Endothelial cell (in vitro differentiated cells): ENCODE measurements at places on chromosomes 3 and 15. TPM values are rescaled to one million over a fixed set of nuclear protein-coding genes. Genes with fewer than 3 reads are reported as not detected.

GRCh38 chr3:43028001-43028400 is 48.9 kb downstream of the GASK1A start:
- DNase-seq, result no peak

DNA sequence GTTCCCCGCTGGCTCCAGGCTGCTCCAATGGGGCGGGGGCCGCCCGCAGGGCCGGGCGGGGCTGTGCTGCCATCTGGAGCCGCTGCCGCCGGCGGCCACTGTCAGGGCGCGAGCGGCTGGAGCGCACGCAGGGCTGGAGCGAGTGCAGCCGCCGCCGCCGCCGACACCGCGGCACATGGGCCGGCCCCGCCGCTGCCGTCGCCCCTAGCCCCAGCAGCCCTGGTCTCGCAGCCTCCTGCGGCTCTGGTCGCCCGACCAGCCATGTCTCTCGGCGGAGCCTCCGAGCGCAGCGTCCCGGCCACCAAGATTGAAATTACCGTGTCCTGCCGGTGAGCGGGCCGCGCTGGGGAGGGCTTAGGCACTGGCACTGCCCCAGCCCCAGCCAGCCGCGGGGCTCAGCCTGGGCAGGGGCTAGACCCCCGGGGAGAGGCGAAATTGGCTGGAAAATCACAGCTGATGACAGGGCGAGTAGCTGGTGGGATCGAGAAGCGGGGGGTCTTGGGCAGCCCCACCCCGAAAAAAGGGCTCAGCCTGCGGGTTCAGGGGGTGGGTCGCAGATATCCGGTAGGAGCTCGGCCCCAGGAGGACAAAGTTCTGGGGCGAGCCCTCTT is at the start of gene CPNE9:
Gene CPNE9, plus strand, starts transcription at position 98 of the 611 bp plus-strand sequence. Its CDS starts 164 bp downstream, at position 262.
- DNase-seq, result peak; percentile 28

GRCh38 chr3:172057059-172057458 is 17.7 kb downstream of the FNDC3B start:
- DNase-seq, result no peak

DNA sequence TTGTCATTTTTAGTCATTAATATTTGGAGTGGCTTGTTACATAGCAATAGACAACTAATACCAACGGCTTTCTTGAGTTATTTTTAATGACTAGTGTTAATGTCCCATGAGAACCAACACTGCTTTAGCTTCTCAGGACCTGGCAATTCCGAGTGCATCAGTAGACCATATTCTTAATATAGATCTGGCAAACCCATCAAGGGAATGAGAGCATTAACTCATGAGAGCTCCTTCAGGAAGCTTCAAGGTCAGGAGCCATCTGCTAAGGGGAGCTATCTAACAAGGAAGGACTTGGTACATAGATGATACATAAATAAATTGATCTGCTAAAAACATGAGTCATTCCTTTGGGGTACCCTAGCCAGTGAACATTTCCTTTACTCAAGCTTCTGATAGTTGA is 122.6 kb upstream of the EPHA3 start:
- DNase-seq, result no peak

DNA sequence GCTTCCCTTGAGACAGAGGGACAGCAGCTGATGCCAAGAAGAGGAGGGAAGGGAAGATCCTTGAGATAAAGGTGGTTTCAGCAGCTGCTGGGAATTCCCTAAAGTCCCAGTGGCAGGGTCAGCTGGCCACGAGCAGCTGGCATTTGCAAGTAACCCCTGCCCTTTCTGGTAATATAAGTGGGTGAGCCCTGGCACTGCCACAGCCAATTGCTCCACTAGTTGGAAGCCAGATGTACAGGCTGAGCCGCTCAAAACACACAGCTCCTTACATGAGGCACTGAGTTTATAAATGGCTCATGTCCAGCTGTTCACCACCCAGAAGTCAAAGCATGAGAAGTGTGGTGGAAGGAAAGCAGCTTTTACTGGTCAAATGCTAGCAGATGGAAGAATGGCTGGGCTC is 35.4 kb downstream of the PRR20G start:
- DNase-seq, result no peak

GRCh38 chr15:80288131-80288530 is 36.1 kb upstream of the CTXND1 start:
- DNase-seq, result no peak

DNA sequence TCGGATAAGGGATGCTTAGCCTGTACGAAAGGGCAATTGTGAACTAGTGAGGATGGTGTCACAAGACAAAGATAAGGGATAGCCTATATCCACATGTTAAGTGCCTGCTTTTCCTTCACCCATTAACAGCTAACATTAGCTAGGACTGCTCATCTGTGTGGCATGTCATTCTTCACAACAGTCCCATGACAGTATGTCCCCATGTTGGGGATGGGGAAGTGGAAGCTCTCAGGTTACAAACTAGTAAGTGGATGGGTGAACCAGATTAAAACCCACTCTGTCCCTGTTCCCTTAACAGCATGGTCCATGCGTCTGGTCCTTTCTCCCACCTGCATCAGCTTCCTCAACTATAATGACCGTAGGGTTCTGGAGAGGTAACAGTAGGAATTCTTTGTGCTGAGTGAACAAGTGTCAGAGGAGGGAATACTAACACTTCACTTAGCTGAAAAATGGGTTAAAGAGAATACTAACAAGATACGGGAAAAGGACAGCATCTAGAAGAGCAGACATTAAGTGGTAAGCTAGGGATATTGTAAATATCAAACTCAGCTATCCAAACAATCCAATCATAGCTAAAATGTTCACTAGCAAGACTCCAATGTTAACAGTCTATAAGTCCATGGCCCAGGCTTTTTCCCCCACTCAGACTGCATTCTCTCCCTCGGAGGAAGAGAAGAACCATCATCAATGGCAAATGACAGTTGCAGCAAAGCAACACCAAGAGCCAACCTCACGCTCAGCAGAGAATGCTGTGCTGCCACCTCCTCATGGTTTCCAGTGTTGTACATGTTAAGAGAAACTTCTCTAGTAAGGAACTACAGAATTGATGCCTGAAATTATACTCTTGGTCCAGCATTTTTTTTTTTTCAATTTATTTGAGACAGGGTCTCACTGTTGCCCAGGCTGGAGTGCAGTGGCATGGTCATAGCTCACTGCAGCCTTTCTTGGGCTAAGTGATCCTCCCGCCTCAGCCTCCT is 5.0 kb downstream of the RPLP1 start:
- DNase-seq, result no peak

GRCh38 chr15:62469478-62469873 is 304.4 kb upstream of the C2CD4B start:
- DNase-seq, result no peak

- no peak for DNase-seq
These were observed 5.9 kb upstream of the ABI3BP start for GRCh38 chr3:100999160-100999559.

DNA sequence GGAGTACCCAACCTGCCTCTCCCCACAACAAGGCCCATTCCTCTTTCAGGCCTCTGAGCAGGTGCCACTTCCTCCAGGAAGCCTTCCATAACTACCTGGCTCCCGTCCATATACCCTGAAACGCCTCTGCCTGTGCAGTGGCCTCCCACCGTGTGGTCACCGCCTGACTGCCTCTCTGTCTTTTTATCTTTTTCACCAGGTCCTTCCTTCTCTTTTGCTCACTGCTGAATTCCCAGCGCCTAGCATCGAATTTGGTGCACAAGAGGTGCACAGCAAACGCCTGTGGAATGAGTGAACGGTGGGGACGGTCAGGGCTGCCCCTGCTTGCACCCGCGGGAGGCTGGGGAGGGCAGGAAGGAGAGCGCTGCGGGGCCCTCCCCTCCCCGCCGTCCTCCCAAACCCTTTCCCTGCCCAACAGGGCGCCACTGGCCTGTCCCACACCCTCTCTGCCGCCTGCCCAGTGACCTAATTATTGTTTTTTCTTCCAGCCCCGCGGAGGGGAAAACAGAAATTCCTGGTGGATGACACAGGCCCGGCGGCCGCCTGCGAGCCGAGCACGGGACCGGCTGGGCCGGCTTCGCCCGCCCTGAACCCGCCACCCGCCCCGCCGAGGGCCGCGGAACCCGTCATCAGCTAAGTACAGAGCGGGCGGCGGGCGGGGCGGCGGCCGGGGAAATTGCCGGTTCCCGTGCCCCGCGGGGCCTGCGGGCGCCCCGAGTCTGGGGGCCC is 140.1 kb downstream of the SMAD6 start:
- peak; percentile 70 for DNase-seq

DNA sequence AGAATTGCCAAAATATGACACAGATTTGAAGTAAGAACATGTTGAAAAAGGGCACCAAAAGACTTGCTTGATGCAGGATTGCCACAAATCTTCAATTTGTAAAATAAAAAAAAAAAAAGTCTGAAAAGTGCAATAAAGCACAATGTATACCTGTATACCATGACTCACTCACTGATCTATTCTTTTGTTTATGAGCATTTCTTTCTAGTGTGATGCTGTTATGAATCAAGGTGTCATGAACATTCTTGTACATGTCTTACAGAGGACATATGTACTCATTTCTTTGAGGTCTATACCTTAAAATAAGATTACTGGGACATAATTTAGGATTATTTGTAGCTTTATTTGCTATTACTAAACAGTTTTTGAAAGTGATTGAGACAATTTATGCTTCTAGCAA is 464.9 kb upstream of the RBMS3 start:
- no peak for DNase-seq

DNA sequence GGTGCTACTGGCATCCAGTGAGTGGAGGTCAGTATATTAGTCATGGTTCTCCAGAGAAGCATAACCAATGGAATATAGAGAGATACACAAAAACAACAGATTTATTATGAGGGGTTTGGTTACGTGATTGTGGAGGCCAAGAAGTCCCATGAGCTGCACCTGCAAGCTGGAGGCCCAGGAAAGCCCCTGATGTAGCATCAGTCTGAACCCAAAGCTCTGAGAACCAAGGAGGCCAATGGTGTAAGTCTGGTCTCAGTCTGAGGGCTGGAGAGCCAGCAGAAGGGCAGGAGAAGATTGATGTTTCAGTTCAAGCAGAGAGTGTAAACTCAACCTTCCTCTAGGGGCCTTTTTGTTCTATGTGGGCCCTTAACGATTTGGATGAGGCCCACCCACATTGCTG is 144.1 kb downstream of the KLF13 start:
- DNase-seq, result no peak

DNA sequence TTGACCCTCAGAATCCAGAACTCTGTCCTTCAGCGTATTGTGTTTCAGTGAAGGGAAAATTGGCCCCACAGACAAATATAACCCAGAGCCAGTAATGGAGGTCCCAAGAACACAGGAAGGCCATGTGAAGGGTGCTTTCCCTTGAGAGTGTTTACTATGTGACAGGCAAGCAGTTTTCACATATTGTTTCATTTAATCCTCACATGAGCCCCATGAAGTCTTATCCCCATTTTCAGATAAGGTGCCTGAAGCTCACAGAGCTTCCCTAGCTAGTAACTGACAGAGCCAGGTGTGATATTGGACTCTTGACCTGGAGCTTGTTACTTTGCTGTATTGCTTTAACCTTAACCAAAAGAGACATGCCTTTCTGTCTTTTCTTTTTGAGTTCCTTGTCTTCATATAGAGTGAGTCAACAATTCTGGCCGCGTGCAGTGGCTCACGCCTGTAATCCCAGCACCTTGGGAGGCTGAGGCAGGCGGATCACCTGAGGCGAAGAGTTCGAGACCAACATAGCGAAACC is 9.4 kb upstream of the DVL3 start:
- no peak for DNase-seq

DNA sequence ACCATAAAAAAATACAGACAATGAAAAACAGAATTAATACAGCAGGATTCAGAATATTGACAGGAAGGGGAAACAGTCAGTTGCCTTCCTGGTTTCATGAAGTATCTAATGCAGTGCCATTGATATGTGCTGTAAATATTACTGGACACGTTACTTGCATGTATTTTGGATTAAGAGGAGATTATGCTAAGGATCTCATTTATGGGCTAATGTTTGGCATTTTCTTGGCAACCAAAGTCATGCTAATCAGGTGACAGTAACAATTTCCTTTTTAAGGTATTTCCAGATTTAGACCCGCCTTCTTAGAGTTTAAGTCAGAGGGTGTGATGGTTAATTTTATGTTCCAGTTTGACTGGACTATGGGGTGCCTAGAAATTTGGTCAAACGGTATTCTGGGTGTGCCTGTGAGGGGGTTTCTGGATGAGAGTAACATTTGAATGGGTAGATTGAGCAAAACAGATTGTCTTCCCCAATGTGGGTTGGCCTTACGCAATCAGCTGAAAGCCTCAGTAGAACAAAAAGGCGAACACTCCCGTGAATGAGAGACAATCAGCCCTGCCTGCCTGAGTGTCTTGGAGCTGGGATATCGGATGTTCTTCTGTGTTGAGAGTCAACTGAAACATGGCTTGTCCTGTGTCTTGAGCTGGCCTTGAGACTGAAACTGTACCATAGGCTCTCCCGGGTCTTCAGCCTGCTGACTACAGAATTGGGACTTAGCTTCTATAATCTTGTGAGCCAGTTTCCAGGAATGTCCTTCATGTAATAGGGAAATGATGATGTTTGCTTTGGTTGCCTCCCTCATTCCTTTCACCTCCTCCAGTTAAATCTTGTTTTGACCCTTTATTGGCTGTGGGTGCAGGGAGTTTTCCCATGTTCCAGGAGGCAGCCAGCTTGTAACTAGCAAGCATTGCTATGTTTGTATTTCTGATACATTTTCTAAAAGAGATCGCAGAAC is 10.5 kb downstream of the SQOR start:
- no peak for DNase-seq

- no peak for DNase-seq
These were observed 76.0 kb downstream of the ZNF609 start for GRCh38 chr15:64536244-64536836.

DNA sequence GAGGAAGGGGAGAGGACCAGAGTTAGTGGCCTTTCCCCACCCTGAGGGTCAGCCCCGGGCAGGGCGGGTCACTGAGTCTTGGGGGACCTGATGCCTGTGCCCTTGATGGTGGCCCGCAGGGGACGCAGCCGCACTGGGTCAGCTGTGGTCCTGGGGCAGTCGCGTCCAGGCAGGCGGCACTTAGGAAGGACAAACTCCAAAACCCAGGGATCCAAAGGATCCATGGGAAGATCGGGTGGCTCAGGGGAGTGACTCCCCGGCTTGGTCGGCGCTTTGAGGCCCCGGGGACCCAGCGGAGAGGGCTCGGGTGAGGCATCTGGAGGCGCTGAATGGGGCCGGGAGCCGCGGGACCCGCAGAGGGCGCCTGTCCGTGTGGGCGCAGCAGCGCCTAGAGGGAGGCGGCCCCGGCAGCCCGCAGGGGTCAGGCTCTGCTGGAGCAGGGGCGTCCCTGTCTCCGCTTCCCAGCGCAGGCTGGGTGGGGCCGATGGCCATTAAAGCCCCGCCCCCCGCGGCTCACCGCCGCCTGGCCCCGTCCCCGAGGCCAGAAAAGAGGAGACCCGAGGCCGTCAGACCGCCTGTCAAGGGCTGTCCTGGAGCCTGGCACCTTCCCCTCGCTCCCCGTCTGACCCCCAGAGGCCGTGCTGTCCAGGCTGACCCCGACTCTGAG is 17.5 kb downstream of the CIDEC start:
- DNase-seq, result peak; percentile 48

GRCh38 chr15:42010434-42010833 is 10.4 kb downstream of the PLA2G4E start:
- DNase-seq, result no peak

The PDZRN3 gene
- total RNA-seq, result 1.3 TPM

The CYP19A1 gene
- total RNA-seq, result not detected

The BNC1 gene
- total RNA-seq, result 14.4 TPM

The IL16 gene
- total RNA-seq, result 29.6 TPM
